Cardiac septum (tissue), 1 donor: ENCODE measurements at places on chromosomes 3 and 15. TPM values are rescaled to one million over a fixed set of nuclear protein-coding genes. Genes with fewer than 3 reads are reported as not detected.

ESYT3 gene
- 2.4 TPM for total RNA-seq

FBLN2 gene
- total RNA-seq = 64.6 TPM

CDHR4 gene
- total RNA-seq = not detected

DUOXA1 gene
- 0.73 TPM for total RNA-seq

VGLL3 gene
- total RNA-seq = 5.2 TPM

SLC12A1 gene
- not detected for total RNA-seq

SLC15A2 gene
- 0.92 TPM for total RNA-seq

ZBTB47 gene
- total RNA-seq = 202 TPM

RUBCN gene
- total RNA-seq = 41.0 TPM

CDC25A gene
- 0.32 TPM for total RNA-seq

TEX55 gene
- not detected for total RNA-seq

AP3B2 gene
- total RNA-seq = 0.22 TPM

SHC4 gene
- 3.3 TPM for total RNA-seq

RGMA gene
- total RNA-seq = 16.5 TPM

CLDN18 gene
- total RNA-seq = not detected

SPATA12 gene
- not detected for total RNA-seq

SELENOT gene
- 75.8 TPM for total RNA-seq

LRRIQ4 gene
- total RNA-seq = not detected

MUSTN1 gene
- total RNA-seq = 15.9 TPM

RTF1 gene
- total RNA-seq = 26.8 TPM

NTRK3 gene
- total RNA-seq = 3.7 TPM

PLXNB1 gene
- total RNA-seq = 43.4 TPM

WDR76 gene
- 0.97 TPM for total RNA-seq

CCR1 gene
- 3.2 TPM for total RNA-seq

CPEB1 gene
- total RNA-seq = 3.1 TPM

RNU5B-1 gene
- 29.8 TPM for total RNA-seq

IL20RB gene
- 0.70 TPM for total RNA-seq

GXYLT2 gene
- 14.6 TPM for total RNA-seq

HRG gene
- total RNA-seq = not detected

HOMER2 gene
- 41.6 TPM for total RNA-seq

EXD1 gene
- not detected for total RNA-seq

IL5RA gene
- total RNA-seq = 0.40 TPM

OSTN gene
- 0.48 TPM for total RNA-seq
